ENCODE measurements at places on chromosomes 3 and 15.

- no peak for DNase-seq
Measured at GRCh38 chr15:88701561-88702095, 62.8 kb downstream of the ISG20 start.

- DNase-seq = no peak
Measured at GRCh38 chr3:123267821-123268220, 66.1 kb downstream of the SEC22A start.

GRCh38 chr3:123357275-123357674 lies 91.6 kb downstream of the ADCY5 start:
- DNase-seq = no peak

DNA sequence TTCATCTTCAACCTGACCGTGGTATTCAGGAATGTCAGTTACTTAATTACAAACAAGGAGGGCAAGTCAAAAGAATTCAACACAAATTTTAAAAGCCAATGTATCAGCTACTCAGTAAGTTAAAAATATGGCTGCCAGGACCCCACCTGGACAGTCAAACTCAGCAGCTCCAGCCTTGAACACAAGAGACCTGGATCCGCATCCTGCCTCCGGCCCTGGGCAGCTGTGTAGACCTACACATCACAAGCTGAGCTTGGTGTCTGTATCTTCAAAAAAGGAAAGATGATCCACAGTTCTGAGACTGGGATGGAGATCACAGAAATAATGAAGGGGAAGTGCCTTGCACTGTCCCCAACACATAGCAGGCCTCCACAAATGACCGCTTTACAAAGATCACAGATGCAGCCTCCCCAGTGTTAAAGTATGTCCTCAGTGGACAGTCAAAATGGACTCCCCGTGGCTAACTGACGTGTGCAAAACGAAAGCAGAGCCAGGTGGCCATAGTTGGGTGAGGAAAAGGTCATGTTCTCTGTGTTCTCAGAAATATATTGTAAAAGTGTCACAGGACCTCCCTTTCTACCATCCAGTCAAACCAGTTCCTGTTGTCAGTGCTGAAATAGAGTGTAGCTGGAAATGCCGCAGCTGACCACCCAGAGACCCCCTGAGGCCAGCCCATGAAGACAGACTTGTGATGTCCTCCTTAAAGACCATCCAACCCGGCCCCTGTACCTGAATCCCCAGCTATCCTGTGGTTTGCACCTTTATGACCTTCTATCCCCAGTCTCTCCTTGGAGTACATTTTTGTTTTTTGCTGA lies 168.5 kb upstream of the NSMCE3 start:
- DNase-seq = no peak

DNA sequence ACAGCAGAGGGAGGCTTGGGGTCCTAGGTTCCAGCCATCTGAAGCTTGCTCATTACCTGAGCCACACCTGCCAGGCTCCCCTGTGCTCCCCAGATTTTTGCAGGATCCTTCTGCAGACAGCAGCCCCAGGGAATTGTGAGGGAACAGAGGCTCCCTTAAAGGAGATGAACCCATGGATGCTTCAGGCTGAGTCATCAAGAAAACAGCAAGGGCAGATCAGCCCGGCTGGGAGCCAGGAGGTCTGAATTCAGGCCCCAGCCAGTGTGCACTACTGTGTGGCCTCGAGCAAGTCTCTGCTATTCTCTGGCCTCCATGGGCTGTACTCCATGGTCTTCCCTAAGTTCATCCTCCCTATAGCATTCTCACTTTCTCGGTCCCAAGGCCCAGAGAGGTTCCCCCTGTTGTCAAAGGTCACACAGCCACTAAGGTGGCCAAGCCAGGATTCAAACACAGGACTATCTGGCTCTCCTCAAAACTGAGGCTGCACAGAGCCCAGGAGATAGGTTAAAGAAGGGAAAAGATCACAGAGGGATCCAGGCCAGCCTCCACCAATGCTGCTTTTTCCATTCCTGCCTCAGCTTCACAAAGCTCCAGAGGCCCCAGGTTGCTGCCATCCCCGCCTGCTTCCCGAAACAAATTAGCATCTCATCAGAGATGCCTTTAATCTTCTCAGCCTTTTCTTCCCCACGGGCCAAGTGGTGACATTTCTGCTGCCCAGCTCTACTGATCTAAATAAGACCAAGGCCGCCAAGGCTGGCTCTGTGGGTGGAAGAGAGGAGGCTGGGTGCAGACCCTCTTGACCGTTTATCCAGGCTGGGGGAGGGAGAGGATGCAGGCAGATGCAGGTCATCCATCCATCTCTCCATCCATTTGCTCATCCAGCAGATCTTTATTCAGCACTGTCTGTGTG lies 21.2 kb upstream of the GRIP2 start:
- no peak for DNase-seq

DNA sequence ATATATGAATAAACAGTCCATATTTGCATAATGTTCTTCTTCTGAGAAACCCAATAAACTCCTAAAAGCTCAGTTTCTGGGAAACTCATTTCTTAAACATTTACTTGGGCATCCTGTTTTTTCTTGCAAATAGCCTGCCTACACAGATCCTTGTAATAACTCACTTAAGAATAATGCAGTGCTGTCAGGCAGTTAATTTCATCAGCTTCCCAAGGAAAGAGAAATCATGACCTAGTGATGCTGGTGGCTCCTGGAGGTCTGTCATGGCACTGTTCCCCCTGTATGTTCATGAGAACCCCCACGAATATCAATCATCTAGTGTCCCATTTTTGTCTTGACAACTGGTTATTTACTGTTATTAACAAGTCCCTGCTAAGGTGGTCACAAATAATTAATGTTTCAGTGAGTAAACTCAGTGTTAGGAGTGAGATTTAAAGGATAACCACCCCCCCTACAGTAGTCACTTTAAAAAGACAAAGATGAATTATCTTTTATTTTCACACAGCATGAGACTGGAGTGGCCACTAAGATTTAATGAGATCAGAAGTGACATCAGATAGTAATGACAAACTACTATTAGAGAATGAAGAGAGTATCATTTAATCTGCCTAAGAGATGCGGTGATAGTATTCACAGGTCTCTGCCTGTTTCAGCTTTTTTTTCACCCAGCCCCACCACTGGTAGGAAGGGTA lies 279.5 kb upstream of the NECTIN3 start:
- no peak for DNase-seq

DNA sequence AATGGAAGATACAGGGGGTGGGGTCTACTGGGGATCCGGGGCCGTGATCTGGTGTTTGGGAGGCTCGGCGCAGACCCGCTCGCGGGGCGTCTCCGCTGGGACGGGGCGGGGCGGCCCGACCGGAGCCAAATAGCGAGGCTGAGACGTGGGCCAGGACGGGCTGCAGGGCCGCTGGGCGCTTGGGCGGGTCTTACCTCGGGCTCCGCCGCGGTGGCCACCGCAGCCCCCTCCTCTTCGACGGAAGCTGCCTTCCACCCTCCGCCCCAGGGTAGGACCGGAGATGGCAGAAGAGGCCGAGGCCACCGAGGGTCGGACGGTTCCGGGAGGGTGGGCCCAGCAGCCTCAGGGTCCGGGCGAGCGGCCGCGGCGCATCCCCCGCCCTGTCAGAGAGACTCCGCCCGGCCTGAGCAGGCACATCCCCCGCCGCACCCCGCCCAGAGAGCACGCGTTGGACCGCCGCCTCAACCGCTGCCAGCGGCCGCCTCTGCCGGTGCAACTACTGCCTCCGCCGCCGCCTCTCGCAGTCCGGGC lies 399 bp downstream of the MYO9A start:
- DNase-seq = peak; percentile 64

GRCh38 chr3:11632564-11632963 lies 11.2 kb downstream of the VGLL4 start:
- DNase-seq = no peak

DNA sequence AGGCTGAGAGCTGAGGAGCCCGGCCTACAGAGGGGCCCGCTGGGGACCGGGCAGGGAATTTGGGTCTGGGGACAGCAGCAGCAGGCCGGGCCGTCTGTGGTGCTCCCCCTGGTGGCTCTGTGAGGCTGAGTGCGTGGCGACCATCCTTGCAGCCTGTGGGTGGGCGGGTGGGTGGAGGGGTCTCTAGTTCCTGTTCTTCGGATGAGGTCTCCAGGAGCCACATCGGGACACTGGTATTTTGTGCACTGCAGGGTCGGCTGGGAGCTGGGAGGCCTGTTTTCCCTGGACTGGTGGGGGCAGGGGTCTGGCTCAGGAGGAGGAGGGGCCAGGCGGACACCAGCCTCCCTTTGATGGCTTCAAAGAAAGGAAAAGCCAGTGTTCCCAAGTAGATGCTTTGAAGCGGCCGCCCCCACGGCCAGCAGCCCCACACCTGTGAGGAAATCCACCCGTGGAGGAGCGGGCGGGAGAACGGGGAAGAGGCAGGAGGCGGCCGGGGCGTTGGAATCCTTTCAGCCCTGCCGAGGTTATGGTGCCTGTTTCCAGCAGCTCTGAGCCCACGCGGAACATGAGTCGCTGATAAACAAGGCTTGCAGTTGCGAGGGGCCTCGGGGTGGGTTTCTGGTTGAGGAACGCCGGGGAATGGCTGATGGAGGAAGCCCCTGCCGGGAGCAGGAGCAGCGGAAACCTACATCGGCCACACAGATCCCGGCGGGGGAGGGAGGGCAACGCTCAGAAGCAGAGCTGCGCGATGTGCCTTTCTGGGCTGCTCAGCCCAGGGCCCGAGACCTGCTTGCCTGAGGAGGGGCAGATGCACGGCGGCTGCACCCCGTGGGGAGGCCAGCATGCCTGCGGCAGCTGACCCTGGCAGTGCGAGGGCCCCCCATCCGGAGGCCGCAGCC lies 154.3 kb downstream of the NSMCE3 start:
- DNase-seq = no peak

- DNase-seq = peak; percentile 98
Measured at GRCh38 chr15:80058851-80059785, at the start of gene ZFAND6. TSS of gene ZFAND6 (plus strand) at chr15:80059676. CDS start at chr15:80120345, 60,669 bp downstream.

GRCh38 chr3:123723522-123724168 lies 138.8 kb upstream of the HACD2 start:
- peak; percentile 72 for DNase-seq

- no peak for DNase-seq
Measured at GRCh38 chr3:24512564-24513197, 18.0 kb upstream of the THRB start.

DNA sequence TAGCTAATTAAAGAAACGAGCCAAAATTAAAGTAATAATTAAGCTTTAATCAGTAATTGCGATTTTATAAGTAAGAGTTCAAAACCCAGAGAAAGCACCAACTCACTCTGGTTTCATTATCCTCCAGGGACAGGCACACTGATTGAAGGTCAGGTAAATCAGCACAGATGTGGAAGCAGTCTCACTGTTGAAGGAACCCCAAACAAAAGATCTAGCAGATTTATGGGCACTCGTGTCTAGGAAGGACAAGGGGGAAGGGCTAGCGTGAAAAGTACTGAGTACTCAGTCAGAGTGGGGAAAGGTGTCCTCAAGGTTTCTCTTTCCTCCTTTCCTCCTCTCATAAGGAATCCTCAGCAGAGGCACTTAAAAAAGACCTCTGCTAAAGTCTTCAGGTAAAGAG lies 320.1 kb downstream of the PYDC2 start:
- no peak for DNase-seq

GRCh38 chr15:101240358-101240757 lies 11.5 kb downstream of the CHSY1 start:
- DNase-seq = peak; percentile 77

DNA sequence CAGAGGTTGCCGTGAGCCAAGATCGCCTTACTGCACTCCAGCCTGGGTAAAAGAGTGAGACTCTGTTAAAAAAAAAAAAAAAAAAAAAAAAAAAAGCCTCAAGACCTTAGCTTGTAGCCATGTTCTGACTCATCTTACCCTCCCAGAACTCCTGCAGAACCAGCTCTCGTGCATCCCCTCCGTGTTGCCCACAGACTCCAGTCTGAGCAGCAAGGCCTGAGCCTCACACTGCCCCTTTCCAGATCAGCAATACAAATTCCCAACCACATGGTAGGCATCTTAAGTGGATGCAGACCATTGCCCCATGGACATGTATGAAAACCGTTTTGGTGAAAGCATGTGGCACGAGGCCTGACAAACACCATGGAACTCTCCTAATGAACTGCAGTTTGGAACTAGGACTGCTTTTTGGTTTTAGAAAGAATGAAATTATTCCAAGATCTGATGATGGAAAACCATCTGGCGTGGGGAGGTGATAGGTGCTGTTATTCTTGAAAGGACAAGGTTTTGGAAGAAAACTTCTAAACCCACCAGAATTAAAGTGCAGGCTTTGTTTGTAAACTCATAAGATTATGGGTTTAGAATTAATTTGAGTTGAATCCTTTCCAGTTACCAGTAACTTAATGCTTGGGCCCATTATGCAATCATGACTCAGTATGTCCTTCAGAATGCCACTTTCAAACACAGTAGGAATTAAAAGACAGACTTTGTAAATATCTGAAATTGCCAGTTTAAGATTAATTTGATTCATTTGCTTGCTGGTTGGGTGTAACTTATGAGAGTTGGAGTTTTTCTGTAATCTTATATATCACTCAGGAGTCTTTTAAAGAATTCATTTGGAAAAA lies 163.7 kb upstream of the LRTM1 start:
- DNase-seq = no peak

- DNase-seq = peak; percentile 47
Measured at GRCh38 chr3:64216274-64217147, 8.8 kb downstream of the PRICKLE2 start.
